ENCODE measurements at places on chromosomes 5 and 9. TPM values are rescaled to one million over a fixed set of nuclear protein-coding genes. Genes with fewer than 3 reads are reported as not detected.

DNA sequence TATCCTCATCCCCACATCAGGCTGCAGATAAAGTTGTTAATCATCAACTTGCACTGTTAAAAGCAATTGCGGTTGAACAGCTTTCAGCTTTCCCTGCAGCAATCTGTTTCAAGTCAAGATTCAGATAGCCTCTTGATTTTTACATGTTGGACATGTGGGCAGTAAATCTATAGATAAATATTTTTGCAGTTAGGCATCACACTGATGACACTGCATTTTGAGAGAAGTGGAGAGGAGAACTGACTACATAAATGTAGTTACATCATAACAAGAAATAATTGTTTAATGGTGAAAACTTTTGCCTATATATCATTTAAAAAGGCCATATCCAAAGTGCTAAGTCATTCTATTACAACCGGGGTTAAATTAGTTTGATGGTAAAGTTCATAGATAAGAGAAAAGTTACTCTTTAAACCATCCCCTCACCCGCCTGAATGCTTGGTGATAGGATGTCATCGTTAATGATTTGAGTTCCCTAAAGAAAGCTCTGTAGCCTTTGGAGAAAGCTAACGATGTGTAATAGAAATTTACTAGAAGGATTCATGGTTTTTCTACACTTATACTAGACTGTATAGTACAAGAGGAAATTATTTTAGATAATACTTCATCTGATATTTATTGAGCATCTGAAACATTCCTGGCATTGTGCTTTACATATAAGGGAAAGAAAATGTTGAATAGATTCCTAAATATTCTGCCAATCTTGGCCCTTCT lies 30.8 kb upstream of the ALDH1A1 start:
- H3K27ac ChIP-seq: no peak overlapping the region
- no peaks in the 10 kb centered on the region for H3K36me3 ChIP-seq
- no peaks in the 10 kb centered on the region for H3K4me1 ChIP-seq
- no peak for DNase-seq

DNA sequence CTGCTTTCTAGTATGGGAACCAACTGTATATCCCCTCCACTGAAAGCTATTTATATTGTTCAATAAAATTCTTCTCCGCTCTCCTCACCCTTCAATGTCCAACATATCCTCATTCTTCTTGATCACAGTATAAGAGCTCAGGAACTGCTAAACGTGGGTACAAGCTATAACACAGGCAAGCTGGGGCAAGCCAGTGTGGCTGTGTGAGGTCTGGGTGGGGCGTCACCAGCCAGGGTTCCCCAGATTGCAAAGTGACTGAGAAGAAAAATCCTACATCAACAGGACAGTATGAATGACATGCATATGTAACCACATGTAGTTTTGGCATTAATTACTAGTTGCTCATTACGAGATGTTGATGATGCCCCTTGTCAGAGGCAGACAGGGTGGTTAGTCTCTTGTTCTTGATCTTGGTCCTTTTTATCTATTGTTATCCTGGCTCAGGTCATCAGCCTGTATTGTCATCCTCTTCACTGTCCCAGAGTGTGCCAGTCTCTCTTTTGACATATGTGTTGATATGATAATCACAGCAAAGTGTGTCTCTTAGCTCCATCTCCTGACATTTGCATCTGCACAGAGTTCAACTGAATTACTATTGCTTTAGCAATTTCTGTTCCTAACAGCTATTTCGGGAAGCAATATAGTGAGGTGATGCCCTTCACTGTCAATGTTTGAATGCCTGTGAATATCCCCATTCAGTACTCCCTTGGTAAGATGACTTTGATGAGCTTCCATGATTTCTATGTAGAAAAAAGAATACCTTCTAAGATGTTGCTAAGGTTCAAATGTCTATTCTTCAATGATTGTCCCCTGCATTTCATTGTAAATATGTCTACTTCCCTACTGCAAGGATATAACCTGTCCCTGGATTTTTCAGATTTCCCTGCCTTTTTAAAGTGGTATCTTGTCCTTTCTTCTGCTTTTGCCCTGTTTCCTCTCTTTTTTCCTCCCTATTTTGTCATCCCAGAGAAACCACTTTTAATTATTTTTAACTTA lies 140.3 kb downstream of the MAT2B start:
- peaks cover 5% of the 10 kb centered on the region for H3K27me3 ChIP-seq
- H3K36me3 ChIP-seq: no peaks in the 10 kb centered on the region
- no peaks in the 10 kb centered on the region for H3K4me1 ChIP-seq
- H3K27ac ChIP-seq: no peak overlapping the region

Gene TLX3
- total RNA-seq: not detected

Gene ABLIM3
- total RNA-seq: not detected

Gene TERT
- 6.2 TPM for total RNA-seq

Data from activated naive CD8-positive, alpha-beta T cell treated with anti-CD3 and anti-CD28 coated beads for 36 hours (primary cell).